ENCODE measurements at places on chromosomes 2 and 18. TPM values are rescaled to one million over a fixed set of nuclear protein-coding genes. Genes with fewer than 3 reads are reported as not detected.

GPR35 gene
- 5.7 TPM for total RNA-seq

- H3K4me1 ChIP-seq: peaks cover 48% of the 10 kb centered on the region
- peak; percentile 36 for DNase-seq
- peaks cover 67% of the 10 kb centered on the region for H3K36me3 ChIP-seq
- peak overlapping the region; percentile 96 for H3K4me3 ChIP-seq
Observed at GRCh38 chr2:162072976-162073887, 783 bp downstream of the DPP4 start.

GREB1 gene
- total RNA-seq: 0.13 TPM

GRCh38 chr2:68767031-68767961 lies 32.7 kb downstream of the ARHGAP25 start:
- H3K4me1 ChIP-seq: peaks cover 97% of the 10 kb centered on the region
- H3K36me3 ChIP-seq: peaks cover 53% of the 10 kb centered on the region
- DNase-seq: peak; percentile 70
- H3K27me3 ChIP-seq: no peaks in the 10 kb centered on the region

CDCA7 gene
- 66.6 TPM for total RNA-seq

DNA sequence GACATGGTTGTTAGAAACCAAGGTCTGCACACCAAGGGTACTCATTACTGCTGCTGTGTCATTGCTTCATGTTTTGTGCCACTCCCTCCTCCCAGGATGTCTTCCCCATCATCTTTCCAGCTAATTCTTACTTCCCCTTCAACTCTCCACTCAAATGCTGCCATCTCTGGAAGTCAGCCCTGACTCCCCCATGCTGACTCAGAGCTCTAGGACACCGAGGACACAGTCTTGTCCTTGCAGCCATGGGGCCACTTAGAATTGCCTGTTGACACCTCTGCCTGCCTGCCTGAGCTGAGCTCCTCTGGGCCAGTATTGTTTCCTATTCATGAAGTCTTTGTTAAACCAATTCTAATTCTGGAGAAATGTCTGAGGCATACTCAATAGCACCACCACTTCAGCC lies 100.2 kb downstream of the GYPC start:
- no peaks in the 10 kb centered on the region for H3K36me3 ChIP-seq
- no peak overlapping the region for H3K27ac ChIP-seq
- DNase-seq: no peak
- peaks cover 4% of the 10 kb centered on the region for H3K27me3 ChIP-seq
- peaks cover 9% of the 10 kb centered on the region for H3K4me1 ChIP-seq

DNA sequence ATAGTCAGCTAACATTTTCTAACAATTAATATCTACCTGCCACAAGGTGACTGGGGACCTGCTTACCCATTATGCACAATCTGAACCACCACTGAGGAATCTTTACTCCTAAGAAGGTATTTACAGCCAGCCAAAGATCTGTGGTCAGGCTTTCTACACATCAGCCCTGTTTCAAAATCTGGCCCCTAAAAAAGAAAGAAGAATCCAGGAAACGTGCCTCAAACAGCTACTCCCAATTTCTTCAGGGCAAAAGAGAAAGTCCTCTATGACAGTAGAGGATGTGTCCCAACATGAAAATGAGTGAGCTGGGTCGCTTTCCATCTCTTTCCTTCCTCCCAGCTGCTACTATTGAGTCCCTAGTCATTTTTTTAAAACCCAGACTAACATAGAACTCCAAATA lies 79.5 kb downstream of the EPB41L3 start:
- no peak overlapping the region for H3K4me3 ChIP-seq
- H3K27ac ChIP-seq: no peak overlapping the region
- DNase-seq: no peak
- no peaks in the 10 kb centered on the region for H3K4me1 ChIP-seq
- no peaks in the 10 kb centered on the region for H3K27me3 ChIP-seq

GRCh38 chr2:171086352-171087290 lies 74.1 kb downstream of the TLK1 start:
- H3K27ac ChIP-seq: no peak overlapping the region
- peak overlapping the region; percentile 48 for H3K4me3 ChIP-seq
- DNase-seq: peak; percentile 54
- peaks cover 32% of the 10 kb centered on the region for H3K4me1 ChIP-seq

ARHGAP25 gene
- 128 TPM for total RNA-seq

- H3K27ac ChIP-seq: no peak overlapping the region
- no peaks in the 10 kb centered on the region for H3K4me1 ChIP-seq
- peaks cover 8% of the 10 kb centered on the region for H3K27me3 ChIP-seq
- H3K4me3 ChIP-seq: no peak overlapping the region
- no peak for DNase-seq
Observed at GRCh38 chr2:191476901-191477300, 201.0 kb upstream of the NABP1 start.

AFF3 gene
- total RNA-seq: 0.03 TPM

GRCh38 chr2:71965530-71965929 lies 182.1 kb downstream of the CYP26B1 start:
- H3K27ac ChIP-seq: no peak overlapping the region
- DNase-seq: no peak
- H3K4me1 ChIP-seq: no peaks in the 10 kb centered on the region
- H3K27me3 ChIP-seq: no peaks in the 10 kb centered on the region
- no peak overlapping the region for H3K4me3 ChIP-seq

LHCGR gene
- not detected for total RNA-seq

DNA sequence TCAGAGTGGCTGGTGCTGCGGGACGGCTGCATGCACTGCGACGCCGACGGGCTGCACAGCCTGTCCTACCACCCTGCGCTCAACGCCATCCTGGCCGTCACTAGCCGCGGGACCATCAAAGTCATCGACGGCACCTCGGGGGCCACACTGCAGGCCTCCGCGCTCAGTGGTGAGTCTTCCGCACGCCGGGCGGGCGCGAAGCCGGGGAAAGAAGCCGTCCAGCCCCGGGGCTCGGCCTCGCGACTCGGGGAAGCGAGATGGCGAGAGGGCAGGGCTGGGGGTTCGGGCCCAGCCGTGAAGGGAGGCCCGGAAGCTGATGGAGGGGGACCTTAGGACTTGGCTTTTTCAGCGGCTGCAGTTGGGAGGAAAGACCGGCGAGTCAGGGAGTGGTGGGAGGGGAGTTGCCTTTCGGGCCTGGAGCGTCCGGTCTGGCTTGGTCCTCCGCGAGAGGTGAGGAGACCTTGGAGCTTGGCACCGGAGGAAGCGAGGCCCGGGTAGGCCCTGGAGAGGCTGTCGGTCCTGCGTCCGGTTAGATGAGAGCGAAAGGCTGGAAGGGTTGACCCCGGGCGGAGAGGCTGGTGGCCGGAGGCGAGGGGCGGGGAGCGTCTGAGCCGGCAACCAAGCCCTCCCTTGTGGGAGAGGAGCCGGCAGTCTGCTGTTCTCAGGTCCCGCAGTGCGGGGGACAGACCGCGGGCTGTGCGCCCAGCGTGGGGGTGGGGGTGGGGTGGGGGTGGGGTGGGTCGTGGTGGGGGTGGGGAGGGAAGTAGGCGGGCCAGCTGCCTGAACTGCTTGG lies 691 bp downstream of the BIRC6 start:
- peak overlapping the region; percentile 88 for H3K4me3 ChIP-seq
- peak; percentile 51 for DNase-seq
- H3K27ac ChIP-seq: peak overlapping the region; percentile 93
- H3K4me1 ChIP-seq: peaks cover 41% of the 10 kb centered on the region
- H3K36me3 ChIP-seq: peaks cover 34% of the 10 kb centered on the region

DNA sequence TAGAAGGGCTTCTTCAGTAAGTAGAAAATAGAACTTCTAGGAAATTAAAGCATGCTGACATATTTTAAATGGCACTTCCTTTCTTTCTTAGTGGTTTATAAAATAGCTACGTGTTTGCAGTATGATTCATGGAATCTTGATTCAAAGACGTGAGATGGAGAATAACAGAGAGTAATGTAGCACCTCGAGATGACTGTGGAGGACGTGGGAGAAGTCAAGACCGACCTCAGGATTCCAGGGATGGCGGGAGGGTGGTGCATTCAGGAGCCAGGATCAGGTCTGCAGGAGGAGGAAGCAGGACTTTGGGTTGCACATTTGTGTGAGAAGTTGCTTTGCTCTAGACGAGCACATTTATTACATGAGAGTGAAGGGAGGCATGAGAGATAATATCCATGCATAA lies 56.0 kb downstream of the DCDC2C start:
- H3K4me3 ChIP-seq: no peak overlapping the region
- DNase-seq: no peak
- H3K27ac ChIP-seq: no peak overlapping the region
- no peaks in the 10 kb centered on the region for H3K27me3 ChIP-seq

- H3K27me3 ChIP-seq: peaks cover 25% of the 10 kb centered on the region
- H3K27ac ChIP-seq: no peak overlapping the region
- DNase-seq: no peak
- H3K36me3 ChIP-seq: no peaks in the 10 kb centered on the region
Observed at GRCh38 chr2:74921236-74921736, 37.2 kb upstream of the POLE4 start.

OTOS gene
- not detected for total RNA-seq

- H3K4me1 ChIP-seq: peaks cover 4% of the 10 kb centered on the region
- H3K27ac ChIP-seq: no peak overlapping the region
- H3K4me3 ChIP-seq: no peak overlapping the region
Observed at GRCh38 chr18:75054611-75055010, 154.3 kb downstream of the PTGR3 start.

- no peak overlapping the region for H3K4me3 ChIP-seq
- peaks cover 3% of the 10 kb centered on the region for H3K4me1 ChIP-seq
- DNase-seq: no peak
- H3K27me3 ChIP-seq: no peaks in the 10 kb centered on the region
Observed at GRCh38 chr2:100878000-100878791, 58.3 kb downstream of the NPAS2 start.

DNA sequence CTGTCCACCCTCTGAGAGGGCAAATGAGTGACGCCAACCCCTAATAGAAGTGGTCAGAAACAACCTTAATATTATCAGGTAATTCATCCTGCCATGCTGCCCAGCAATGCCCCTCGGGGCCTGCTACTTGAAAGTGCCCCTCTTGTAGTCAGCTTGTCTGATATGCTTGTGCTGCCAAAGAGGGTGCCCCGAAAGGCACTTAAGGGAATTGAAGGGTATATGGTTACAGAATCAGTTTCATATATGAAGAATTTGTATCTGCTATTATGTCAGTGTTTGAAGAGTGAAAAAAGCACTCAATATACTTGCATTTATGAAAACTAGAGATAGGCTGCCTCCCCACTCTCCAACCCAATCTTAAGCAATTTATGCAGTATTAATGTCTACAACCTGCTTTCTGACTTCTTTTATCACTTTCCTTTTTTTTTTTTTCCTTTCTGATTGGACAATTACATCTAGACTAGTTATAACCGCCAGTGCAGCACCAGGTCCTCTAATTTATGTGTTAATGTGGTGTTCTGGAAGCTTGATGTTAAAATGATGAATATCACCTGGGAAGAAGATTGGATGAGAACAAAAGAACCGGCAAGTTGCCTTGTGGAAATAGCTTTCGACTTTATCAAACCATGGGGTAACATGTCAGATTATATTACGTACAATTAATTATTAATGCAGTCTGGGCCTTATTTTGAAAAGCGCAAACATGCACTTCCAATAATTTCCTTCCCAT lies 646.9 kb upstream of the ACVR2A start:
- H3K4me3 ChIP-seq: no peak overlapping the region
- no peaks in the 10 kb centered on the region for H3K4me1 ChIP-seq
- no peaks in the 10 kb centered on the region for H3K27me3 ChIP-seq
- H3K27ac ChIP-seq: no peak overlapping the region
- DNase-seq: no peak

TEX44 gene
- total RNA-seq: not detected

GPR45 gene
- total RNA-seq: not detected

CD8B2 gene
- not detected for total RNA-seq
